Trophoblast cell (in vitro differentiated cells and primary cell): ENCODE measurements at places on chromosomes 1 and 21.
A peak's percentile ranks its signal among the peaks of the same experiment; 100 is the strongest.

DNA sequence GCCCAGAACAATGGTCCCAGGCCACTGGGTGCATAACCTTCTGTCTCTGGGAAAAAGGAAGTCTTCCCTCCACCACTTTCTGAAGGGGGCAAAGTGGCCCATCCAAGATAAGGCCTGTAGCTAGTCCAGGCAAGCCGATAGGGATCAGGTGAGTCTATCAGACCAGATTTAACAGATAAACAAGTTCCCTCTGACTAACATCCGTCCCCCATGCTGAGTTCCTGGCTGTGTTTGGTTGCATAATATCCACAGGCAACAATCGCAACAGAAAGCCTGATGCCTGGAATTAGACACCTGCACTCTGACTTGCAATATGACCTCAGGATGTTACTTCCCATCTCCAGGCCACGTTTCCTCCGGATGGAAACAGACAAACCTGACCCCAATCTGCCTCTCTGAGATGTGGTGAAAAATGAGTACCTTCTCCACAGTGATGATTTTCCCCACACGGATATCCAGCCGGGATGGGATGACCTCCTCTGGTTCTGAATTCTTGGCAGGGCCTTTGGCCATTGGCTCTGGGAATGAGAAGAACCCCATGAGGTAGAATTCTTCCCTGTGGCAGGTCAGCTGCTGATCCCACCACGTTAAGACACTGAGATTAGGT lies 36.4 kb downstream of the YARS1 start:
- DNase-seq = peak; percentile 67

DNA sequence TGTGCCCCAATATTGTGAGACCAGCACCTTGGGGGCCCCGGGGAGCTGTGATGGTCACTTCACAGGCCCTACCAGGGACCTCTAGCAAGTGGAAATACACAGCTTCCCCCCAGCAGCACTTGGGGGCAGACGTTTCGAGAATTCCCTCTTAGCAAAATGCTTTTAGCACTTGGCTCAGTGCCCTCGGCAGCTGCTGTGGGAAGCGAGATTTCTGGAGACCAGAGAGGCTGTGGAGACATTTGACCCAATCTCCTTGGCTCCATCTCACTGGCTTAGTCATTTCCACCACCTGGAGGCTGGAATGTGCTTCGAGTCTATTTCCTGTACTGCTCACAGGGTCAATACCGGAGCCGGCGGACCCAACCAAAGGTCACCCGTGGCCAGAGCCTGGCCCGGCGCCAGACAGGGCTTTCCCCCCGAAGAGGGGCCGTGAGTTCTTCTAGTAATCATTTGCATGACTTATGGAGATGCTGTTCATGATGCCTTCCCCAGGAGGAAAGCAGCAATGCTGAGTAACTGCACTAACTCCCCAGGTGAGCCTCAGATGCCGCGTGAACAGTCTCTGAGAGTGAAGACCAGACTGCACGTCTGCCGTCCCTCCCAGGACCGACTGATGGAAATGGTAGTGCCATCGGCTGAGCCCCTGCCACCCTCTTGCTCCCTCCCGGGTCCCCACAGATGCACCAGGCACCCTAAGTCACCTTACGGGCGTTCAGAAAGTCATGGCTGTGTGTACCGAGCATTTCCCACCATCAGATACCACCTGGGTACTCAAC lies 4.4 kb upstream of the C2CD2 start:
- peak; percentile 95 for DNase-seq

DNA sequence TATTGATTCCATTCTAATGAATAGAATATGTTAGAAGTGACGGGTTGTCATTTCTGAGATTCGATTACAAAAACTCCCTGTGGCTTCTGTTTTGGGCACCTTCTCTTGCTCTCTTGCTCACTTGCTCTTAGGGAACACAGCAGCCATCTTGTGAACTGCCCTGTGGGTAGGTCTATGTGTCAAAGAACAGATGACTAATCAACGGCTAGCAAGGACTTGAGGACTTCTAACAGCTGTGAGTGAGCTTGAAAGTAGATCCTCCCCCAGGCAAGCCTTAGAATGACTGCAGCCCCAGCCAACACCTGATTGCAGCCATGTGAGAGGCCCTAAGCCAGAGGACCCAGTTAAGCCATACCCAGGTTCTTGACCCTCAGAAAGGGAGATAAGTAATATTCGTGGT lies 49.3 kb downstream of the AZIN2 start:
- DNase-seq = peak; percentile 42

DNA sequence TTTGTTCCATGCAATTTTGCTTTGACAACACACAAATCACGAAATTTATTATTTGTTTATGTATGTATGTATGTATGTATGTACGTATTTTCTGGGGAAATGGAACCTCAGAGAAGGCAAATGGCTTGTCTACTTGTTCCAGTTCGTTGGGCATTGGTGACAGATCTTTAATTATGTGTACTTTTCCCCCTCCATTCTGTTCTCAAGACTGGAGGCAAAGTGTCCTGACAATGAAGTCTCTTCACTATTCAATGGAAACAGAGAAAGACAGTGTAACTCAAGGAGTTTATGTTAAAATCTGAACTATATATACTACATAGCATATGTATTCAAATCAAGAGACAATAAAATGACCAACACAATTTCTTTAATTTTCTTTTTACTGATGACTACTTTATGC lies 245.7 kb upstream of the PTBP2 start:
- DNase-seq = no peak

- no peak for DNase-seq
Measured at GRCh38 chr1:30740251-30741238, 17.0 kb downstream of the LAPTM5 start.

GRCh38 chr21:33185852-33186251 lies 43.9 kb upstream of the IFNAR2 start:
- no peak for DNase-seq

DNA sequence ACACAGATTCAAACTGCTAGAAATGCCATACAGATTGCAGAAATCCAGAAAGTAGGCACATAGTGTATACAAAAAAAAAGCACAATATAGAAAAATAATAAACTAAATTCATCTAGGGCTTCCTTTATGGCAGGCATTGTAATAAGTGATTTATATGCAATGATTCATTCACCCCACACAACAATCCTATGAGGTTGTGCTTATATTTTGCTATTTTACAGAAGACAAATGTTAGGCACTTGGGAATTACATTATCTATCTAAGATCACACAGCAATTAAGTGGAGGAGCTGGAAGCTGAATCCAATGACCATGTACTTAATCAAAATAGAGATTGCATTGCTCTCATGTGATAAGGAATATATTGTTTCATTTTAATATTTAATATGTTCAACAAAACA lies 225.7 kb upstream of the KCNK2 start:
- no peak for DNase-seq

- DNase-seq = peak; percentile 50
Measured at GRCh38 chr1:17232759-17233661, 15.9 kb upstream of the PADI3 start.

- no peak for DNase-seq
Measured at GRCh38 chr21:38420140-38420539, 78.1 kb downstream of the ERG start.

DNA sequence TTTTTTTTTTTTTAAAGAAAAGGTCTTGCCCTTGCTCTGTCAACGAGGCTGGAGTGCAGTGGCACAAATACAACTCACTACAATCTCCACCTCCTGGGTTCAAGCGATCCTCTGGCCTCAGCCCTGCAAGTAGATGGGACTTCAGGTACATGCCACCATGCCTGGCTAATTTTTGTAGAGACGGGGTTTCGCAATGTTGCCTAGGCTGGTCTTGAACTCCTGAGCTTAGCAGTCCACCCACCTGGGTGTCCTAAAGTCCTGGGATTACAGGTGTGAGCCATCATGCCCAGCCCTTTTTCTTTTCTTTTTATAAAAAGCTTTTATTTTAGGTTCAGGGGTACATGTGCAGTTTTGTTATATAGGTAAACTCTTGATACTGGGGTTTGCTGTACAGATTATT lies 47.2 kb downstream of the TLR5 start:
- DNase-seq = no peak

DNA sequence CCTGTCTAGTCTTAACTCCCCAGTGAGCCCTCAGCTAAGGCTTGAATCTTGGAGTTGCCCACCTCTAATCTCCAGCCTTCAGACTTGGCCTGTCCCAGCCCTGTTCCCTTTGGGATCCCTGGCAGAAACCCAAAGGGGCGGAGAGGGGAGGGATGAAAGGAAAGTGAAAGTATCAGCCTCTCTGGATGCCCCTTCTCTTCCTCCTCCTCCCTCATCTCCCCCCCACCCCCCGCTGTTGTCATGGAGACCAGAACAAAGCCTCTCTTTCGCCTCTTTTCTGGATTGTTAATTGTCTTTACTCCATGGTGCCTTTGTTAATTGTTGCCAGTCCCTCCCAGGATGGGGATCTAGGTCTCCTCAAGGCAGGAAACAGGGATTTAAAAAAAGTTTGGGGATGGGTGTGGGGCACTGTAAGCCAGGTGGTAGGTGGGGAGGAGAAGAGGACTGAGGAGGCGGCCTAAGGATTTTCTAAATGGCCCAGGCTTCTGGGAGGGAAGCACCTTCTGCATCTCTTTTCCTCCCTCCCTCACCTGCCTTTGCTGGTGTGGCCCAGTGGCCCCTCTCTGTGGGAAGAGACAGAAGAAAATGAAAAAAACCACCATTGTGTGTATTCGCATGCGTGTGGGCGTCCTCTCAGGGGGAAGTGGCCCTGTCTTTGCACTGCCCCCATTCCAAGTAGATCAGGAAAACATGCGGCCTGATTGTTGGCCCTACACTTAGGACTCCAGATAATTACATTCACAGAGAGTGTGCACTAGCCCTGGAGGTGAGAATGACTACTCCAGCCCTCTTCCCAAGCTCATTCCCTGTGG lies 7.5 kb upstream of the SOX13 start:
- no peak for DNase-seq
